Regular cardiac myocyte (primary cell): ENCODE measurements at places on chromosomes 4 and X. TPM values are rescaled to one million over a fixed set of nuclear protein-coding genes. Genes with fewer than 3 reads are reported as not detected.

Gene GIMD1
- 0.19 and 0.28 TPM in 2 replicates for total RNA-seq

Gene CT45A1
- total RNA-seq = not detected in 2 replicates

Gene TECRL
- total RNA-seq = not detected in 2 replicates

Gene PTPN13
- total RNA-seq = 27.4 and 36.9 TPM in 2 replicates

Gene GAGE12F
- not detected in 2 replicates for total RNA-seq

Gene C1QTNF7
- 0.58 and 1.4 TPM in 2 replicates for total RNA-seq

Gene OTC
- not detected in 2 replicates for total RNA-seq
